Cerebellar cortex (tissue), 1 donor: ENCODE measurements at places on chromosomes 5 and 9.
A peak's percentile ranks its signal among the peaks of the same experiment; 100 is the strongest.

GRCh38 chr9:136327304-136327974 lies at the start of gene GPSM1:
GPSM1 (plus strand) TSS chr9:136327539; CDS start chr9:136327696, 157 bp downstream.
- no peak for DNase-seq

GRCh38 chr9:94908011-94908563 lies 181.6 kb downstream of the AOPEP start:
- no peak for DNase-seq

DNA sequence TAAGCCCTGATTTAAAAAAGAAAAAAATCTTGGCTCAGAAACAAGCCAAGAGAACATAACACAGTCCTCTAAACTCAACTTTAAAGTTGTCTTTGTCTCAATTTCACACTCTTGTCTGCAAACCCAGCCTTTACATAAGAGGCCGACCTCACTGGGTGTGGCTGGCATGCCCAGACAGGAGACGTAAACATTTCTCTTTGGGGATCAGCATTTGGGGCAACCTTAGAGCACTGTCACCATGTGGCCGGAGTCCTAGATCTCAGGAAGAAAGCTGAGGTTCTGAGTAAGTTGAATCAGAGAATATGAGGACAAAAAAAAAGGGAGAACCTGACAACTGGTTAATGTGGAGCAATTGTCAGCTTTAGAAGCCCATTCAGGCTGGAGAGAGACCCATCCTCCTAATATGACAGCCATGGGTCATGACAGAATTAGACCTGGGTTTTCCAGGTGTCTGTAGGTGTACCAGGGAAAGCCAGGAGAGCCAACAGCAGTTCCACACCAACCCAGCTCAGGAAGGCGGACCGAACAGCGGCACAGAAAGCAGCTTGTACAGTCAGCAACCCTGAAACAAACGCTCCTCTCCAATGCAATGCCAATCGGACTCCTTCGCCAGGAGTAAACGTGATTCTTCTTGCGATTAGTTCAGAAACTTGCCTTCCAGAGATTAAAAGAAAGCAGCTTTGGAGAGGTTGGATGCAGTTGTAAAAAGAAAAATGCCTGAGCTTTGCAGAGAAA lies 97.9 kb upstream of the MAP3K1 start:
- no peak for DNase-seq

GRCh38 chr9:124511426-124511840 lies 4.2 kb upstream of the NR5A1 start:
- DNase-seq, result peak; percentile 42

- DNase-seq, result no peak
Observed at GRCh38 chr9:81035171-81035570, 654.2 kb downstream of the TLE1 start.

DNA sequence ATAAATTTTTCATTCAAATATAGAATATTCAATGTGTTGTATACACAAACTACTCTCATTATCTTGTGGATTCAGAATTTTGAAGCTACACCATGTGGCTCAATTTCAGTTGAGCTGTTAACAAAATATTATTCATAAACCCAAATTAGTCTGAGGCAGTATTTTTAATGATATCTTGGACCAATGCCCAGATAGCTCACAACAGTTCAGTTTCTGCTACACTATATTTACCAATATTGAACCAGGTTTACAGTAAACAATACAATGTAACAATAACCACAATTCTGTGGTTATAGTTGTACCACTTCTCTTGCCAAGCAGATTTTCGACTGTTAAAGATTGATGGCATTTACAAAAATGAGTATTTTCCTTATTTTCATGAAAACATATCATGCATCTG lies 99.9 kb downstream of the SSBP2 start:
- peak; percentile 25 for DNase-seq

- no peak for DNase-seq
Observed at GRCh38 chr9:22053178-22053577, 44.1 kb upstream of the CDKN2B start.

GRCh38 chr9:33751536-33752129 lies 43.7 kb upstream of the PRSS3 start:
- DNase-seq, result peak; percentile 53

GRCh38 chr9:35741740-35742139 lies 7.3 kb downstream of the GBA2 start:
- DNase-seq, result no peak

- DNase-seq, result no peak
Observed at GRCh38 chr5:133579766-133580165, 32.6 kb downstream of the FSTL4 start.

DNA sequence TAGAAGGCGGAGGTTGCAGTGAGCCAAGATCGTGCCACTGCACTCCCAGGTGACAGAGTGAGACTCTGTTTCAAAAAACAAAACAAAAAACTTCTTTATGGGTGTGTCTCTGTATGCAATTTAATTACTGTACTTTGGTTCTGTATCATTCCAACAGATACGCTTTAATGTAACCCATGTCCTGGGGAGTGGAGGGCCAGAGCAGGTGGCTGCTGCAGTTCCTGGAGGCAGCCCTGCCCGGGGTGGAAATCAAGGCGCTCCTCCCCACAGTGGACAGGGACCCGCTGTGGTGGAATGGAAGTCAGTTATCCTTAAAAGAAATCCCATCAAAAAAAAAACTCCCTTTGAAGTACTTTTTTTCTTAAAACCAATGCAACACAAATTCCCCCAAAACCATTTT lies 1.9 kb downstream of the DAP start:
- DNase-seq, result no peak

DNA sequence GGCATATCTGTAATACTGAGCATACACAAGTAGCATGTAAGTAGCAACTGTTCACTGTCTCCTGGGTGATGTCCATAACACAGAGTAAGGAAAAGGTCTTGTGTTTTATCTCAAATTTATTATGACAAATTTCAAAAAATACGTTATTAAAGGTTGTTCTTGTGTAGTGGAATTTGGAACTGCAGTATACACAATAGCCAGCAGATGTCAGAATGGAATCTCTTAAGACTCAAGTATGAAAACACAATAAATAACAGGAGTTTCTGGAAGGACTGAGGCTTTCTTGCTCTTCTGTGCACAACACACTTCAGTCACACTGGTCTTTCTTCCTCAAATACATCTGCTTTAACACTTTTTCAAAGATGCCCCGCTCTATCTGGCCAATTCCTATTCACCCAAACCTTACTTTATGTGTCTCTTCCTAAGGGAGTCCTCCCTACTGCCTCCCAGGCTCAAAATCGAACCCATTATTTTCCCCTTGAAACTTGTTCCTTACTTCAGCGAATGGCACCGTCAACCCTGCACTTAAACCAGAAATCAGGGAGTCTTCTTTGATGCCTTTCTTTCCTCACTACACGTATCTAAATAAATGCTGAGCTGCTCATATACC lies 6.5 kb upstream of the FBXO10 start:
- peak; percentile 68 for DNase-seq

DNA sequence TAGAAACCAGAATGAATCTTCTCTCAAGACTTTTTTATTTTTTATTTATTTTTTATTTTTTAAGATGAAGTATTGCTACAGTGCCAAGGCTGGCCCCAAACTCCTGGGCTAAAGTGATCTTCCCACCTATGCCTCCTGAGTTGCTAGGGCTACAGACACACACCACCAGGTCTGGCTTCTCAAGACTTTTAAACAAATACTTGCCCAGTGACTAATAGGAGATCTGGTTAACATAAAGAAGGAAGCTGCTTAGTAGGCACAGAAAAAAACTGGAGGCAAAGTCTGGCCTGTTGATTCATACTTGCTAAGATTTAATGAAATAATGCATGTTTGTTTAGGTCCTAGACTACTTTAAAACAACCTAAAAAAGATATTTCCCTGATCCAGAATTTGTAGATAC lies 43.8 kb downstream of the SLC38A9 start:
- no peak for DNase-seq

GRCh38 chr9:26813247-26813646 lies 79.4 kb downstream of the CAAP1 start:
- DNase-seq, result no peak

DNA sequence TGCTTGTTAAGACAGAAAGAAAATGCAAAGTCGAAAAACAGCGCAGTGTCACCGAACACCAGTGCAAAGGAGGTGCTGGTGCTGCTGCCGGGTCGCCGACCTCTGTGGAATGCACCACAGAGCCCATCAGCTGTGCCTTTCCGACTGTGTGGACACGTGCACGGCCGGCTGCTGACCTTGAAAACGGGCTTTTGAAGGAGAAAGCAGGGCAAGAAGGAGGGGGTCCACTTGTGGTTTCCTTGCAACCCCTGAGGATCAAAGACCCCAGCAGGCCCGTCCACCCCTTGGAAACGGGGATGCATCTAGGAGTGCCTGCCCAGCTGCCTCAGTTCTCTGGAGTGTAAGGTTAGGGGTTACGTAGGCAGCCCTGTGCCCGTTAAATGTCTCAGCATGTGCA lies 6.2 kb upstream of the OLFM1 start:
- DNase-seq, result no peak

DNA sequence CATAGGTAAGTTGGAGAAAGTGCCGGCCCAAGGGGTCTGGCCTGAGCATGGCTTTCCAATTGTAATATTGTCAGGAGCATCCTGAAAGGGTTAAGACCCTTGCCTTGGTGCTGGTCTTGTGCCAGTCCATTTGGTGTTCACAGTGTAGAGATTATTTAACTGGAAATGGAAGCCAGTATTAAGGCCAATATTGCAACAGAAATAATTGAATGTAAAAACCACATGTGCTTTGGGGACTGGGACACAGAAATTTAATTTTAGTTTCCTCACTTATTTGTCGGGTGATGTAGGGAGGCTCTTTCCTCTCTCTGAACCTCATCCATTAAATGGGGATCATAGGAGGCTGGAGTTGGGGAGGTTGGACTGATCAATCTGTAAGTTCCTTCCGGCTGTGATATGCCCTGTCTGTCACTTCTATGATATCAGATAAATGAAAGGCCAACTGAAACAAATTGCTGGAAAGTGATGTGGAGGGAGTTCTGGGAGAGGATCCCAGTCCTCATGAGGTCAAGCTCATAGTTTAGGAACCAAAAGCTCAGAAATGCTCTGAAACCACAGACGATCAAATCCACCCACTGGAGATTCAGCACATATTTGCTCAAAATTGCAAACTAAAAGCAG lies 54.8 kb upstream of the COL15A1 start:
- DNase-seq, result no peak

- DNase-seq, result no peak
Observed at GRCh38 chr9:34334916-34335315, 5.5 kb downstream of the NUDT2 start.

DNA sequence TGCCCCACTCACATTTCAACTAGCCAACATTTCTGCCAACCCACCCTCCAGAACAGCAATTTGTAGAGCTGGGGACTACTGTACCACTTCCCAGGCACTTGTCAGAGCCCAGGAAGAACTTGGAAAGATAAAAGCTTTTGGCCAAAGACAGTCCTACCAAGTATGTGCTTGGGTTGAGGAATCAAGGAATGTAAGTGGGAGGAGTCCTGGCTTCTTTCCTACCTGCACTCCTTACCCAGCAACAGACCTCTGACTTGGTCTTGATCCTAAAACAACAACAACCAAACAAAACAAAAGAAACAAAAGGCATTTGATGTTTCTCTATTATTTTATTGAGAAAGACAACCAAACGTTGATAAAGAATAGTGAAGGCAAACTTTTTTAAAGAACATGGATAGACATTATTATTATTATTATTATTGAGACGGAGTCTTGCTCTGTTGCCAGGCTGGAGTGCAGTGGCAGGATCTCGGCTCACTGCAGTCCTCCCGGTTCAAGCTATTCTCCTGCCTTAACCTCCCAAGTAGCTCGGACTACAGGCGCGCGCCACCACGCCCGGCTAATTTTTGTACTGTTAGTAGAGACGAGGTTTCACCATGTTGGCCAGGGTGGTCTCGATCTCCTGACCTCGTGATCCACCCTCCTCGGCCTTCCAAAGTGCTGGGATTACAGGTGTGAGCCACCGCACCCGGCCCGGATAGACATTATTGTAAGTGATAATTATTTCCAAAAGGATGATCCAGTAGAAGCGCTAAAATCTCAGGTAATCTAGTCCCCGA lies 33.5 kb downstream of the ANXA2R start:
- DNase-seq, result no peak

DNA sequence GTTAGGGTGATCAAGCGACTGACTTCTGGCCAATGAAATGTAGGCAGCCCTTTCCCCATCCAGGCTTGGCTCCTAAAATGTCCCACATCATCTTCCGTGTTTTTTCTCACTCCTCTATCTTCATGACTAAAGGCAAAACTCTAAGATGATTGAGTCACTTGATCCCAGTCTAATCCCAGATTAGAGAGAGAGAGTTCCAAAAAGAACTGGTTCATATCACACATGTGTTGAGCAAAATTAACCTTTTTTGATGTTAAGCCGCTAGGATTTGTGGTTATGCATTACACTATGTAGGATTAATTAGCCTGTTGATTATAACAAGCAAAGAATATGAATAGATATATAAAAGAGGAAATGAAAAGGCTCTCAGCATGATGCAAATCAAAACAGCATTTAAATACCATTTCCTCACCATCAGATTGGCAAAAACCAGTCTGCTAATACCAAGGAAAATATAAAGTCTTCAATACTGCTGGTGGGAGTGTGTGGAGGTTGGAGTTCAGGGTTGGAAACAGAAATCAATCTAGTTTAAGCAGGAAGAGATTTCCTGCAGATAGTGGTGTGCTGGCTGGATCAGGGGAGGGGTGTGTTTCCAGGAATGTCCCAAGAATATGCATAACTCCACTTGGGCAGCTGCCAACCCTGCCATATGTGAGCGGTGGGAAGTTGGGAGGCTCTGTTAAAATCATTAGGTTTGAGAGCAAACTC lies 187.6 kb upstream of the S1PR3 start:
- no peak for DNase-seq

- no peak for DNase-seq
Observed at GRCh38 chr5:179978792-179979191, 71.1 kb upstream of the TBC1D9B start.

GRCh38 chr9:727767-728166 lies 113.7 kb upstream of the DMRT1 start:
- no peak for DNase-seq

DNA sequence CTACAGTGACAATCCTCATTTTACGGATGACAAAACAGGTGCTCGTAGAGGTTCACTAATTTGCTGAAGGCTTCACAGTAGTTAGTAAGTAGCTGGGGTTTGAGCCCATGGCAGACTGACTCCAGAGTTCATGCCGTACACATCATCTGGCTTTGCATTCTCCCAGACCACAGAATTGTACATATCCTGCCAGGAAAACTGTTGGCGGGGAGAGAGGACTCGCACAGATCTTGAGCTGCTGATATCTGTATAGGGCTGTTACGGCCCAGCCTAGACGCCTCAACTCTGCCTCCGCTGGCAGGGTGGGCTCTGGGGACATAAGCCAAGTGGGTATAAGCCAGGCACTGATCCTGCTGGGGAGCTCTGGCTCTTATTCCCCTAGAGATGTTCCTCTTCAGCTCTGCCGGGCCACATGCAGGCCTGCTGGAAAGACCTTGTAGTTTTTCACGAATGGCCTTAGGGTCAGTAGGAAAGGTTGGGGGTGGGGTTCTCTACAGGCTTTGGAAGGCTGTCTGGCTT lies 16.3 kb downstream of the LARP1 start:
- peak; percentile 38 for DNase-seq
